ENCODE measurements at places on chromosomes 7 and 10.

GRCh38 chr10:72846238-72846637 is 47.3 kb upstream of the OIT3 start:
- no peak for DNase-seq

- DNase-seq, result no peak
Observed at GRCh38 chr7:155773531-155773930, 38.7 kb downstream of the SHH start.

DNA sequence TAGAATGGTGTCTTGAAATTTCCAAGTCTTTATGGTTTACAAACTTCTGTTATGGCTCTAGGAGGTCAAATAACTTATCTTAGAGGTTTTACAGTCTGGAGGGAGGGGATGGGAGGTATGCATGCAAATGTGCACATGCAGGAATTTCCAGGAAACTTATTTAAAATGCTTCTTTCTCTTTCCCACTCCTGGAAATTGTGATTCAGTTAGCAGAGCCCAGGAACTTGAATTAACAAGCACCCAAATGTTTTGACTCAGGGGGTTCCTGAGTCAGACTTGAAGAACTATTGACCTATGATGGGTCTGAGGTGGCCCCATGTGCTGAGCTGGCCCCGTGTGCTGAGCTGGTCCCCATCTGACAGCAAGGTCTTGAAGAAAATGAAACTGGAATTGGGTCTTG is 669.4 kb downstream of the INHBA start:
- DNase-seq, result no peak

DNA sequence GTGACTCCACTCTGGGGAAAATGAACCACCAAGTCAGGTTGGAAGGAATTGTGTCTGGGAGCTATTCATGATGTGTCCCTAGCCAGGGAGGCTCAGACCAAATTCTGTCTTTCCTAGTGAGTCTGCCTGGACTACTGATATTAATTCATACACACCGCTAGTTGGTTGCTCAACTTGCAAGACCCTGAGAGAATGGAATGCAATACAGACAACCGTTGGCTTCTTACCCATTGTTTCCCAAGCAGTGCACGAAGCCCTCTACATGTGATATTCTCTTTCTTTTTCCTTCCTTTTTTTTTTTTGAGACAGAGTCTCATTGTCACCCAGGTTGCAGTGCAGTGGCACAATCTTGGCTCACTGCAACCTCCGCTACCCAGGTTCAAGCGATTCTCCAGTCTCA is 19.4 kb upstream of the SRGN start:
- no peak for DNase-seq

GRCh38 chr10:87866412-87866974 is 3.1 kb downstream of the PTEN start:
- DNase-seq, result no peak

DNA sequence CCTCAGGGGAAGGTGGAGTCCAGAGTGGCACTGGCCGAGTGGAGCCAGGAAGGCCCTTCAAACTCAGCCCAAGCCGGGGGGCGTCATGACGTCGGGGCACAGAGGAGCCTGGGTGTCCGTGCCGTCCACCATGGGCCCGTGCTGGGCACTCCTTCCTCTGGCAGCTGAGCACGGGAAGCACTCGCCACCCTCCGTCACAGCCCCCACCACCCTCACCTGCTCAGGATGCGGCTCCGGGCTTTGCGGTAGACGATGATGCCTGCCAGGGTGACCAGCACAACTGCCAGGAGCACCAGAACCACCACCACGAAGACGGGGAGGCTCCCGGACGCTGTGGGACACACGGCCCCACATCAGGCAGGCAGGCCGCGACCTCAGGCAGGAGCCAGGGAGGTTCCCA is 8.1 kb downstream of the ADAM8 start:
- DNase-seq, result no peak

- no peak for DNase-seq
Observed at GRCh38 chr10:62511238-62511637, 137.1 kb downstream of the ZNF365 start.

GRCh38 chr7:101146-102046 is 91.0 kb upstream of the FAM20C start:
- DNase-seq, result no peak

- no peak for DNase-seq
Observed at GRCh38 chr7:40538281-40538680, 403.5 kb downstream of the SUGCT start.

- no peak for DNase-seq
Observed at GRCh38 chr10:30037620-30038336, 21.6 kb downstream of the JCAD start.

DNA sequence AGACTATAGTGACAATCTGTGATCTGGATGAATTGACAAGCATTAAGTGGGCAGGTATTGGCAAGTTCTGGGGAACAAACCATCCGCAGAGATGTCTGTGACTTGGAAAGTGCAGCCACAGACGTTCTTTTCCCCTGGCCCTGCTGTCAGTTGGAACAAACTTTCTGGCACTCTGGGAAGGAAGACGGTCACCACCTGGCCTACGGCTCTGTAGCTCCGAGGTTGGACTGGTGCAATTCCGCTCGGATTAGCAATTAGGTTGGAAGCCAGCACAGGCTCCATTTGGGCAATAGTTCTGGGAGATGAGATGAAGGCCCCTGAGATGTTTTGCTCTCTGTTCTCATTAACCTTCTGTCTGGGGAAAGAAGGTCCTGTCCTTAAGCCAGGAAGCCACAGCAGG is 437.5 kb downstream of the CALN1 start:
- DNase-seq, result no peak

DNA sequence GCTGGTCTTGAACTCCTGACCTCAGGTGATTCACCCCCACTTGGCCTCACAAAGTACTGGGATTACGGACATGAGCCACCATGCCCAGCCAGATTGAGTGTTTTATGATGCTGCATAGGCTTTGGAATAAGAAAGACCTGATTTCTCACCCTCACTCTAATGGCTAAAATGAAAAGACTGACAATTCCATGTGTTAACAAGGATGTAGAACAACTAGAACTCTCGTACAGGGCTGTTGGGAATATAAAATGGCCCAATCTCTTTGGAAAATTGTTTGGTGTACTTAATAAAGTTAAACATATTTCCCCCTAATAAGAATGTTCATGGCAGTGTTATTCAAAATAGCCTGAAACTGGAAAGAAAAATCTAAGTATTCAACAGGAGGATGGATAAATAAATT is 43.2 kb upstream of the VCL start:
- DNase-seq, result no peak

DNA sequence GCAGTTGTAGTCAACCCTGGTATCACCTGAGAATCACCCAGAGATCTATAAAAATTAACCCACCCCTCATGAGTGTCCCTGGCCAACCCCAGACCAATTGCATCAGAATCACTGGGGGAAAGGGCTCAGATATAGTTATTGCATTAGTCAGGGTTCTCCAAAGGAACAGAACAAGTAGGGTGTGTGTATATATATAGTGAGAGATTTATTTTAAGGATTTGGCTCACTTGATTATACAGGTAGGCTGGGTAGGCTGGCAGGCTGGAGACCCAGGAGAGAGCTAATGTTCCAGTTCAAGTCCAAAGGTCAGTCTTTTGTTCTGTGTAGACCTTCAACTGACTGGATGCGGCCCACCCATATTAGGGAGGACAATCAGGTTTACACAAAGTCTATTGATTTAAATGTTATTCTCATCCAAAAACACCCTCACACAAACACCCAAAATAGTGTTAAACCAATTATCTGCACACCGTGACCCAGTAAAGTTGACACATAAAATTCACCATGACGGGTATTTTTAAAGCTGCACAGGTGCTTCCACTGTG is 372.9 kb upstream of the NFE2L3 start:
- DNase-seq, result no peak

- DNase-seq, result no peak
Observed at GRCh38 chr10:121525251-121526134, 72.8 kb downstream of the FGFR2 start.

DNA sequence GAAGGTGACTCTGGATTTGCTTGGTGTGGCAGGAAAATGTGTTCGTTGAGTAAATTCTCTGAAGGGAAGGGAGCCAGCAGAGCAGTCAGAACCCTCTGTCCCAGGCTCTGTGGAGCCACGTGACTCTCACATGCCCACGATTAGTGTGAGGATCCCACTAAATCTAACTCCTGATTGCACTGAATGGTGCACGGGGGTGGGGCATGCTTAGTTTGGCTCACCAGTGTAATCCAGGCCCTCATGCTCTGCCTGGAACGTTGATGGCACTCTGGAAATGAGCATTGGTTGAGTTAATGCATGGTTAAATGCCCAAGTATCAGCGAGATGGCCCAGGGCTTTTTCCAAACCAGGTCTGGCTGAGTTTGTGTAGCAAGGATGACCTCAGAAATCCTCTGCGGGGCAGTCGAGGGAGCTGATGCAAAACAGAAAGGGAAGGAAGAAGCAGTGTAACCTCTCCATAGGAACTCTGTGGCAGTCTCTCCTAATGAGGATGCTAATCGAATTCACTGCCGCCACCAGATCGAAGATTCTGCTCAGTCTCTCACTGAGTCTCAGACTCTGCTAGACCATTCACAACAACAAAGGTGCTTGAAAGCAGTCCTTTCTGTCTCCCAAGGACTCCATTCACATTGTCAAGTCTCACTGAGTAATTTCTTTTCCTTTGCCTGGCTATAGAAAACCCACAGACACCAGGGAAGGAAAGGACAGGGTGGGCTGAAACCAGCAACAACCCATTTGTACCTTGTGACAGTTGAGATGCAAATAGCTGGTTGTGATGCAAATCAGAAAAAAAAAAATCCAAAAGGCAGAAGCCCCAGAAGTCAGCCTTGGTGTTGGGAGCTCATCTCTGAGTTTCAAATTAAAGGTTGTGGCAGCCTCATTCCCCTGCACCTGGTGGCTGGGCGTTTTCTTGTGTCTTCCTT is 98.1 kb downstream of the C10orf105 start:
- DNase-seq, result no peak

- no peak for DNase-seq
Observed at GRCh38 chr10:29618341-29619171, 16.2 kb downstream of the SVIL start.

DNA sequence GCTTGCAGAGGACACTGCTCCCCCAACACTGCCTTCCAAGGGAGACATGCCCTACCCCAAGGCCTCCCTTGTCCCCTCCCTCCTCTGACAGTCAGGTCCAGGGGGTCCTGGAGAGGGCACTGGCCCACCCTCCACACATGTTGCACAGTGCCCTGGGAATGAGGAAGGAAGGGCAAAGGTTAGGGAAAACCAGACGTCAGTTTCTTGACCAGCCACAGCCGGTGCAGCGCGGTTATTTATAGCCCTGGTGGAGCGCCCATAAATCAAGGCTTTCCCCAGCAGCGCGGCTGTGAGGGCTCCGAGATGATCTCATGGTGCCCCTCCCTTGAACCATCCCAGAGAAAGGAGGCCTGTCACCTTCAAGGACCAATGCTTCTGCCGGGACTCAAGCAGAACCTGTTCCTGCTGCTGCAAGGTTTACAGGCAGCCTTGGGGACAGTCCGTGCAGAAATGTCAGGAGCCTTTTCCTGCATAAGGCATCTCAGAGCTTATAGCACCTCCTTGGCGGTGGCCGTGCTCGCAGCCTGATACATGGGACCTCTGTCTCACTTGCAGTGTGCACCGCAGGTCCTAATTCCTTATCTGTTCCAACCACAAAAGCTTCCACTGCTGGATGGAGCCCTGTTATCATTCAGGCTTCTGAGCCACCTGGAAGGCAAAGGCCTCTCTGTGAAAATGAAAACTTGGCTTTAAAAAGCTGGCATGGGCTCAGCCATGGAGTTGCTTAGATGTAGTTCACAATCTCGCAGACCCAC is 127.3 kb downstream of the LHPP start:
- DNase-seq, result no peak

DNA sequence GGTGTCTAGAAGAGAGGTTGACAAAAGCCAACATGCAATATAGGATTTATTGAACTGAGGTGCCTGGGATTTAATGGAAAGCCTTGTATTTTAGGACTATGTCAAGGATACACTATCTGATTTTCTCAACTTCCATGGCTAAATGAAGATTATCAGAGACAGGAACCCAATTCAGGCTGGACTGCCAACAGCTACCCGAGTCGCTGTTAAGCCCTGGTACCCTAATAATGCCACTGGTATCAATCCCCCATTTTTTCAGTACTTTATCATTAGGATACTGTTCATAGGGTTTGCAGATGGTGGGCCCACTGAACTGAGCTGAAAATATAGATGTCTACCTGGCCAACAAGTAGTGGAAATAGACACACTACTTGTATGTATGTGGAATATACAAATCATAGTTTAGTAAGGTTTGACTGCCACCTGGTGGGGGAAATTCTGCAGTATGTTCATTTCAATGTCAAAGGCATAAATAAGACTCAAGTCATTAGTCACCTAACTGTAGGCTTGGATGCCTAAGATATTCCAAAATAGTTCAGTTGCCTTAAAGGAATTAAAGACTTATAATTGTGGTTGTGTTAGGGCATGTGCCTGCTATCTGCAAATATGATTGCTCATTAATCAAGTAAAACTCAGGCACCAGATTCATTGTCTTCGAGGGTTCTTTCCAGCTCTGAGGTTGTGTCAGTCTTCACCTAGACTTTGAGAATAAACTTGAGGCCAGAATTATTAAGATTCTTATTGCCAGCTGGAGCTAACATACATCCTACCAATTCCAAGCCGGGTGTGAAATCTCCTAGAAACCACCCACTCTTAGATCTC is 34.1 kb upstream of the NOBOX start:
- peak; percentile 47 for DNase-seq

DNA sequence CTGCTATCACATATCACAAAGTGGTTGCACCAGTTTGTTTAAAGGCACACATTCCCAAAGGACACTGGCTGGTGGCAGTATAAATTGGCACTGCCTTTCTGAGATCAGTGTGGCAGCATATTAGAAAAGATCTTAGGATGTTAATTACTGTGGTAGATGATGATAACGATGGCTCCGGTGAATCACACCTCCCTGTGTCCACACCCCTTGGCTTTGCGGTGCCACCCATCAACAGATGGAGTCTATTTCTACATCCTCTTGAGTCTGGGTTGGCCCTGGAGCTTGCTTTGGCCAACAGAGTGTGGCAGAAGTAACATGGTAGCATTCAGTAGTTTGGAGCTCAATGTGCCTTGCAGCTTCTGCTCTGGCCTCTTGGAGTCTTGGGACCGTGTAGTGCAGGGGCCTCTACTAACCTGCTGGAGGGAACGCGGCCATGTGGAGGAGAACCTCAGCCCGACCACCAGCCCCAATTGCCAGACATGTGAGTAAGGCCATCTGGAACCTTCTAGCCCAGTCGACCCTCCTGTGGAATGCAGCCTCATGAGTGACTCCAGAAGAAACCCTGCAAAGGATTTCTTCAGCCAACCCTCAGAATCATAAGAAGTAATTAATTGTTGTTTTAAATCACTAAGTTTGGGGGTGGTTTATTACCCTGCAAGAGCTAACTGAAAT is 27.2 kb upstream of the PLEKHA1 start:
- DNase-seq, result no peak

GRCh38 chr7:142535123-142535779 is 214.0 kb upstream of the PRSS1 start:
- peak; percentile 54 for DNase-seq

- DNase-seq, result no peak
Observed at GRCh38 chr10:13660551-13660920, 73.8 kb downstream of the PRPF18 start.
